ENCODE measurements at places on chromosomes 4 and X.

- DNase-seq: no peak
Measured at GRCh38 chrX:12825801-12826200, 34.6 kb downstream of the PRPS2 start.

DNA sequence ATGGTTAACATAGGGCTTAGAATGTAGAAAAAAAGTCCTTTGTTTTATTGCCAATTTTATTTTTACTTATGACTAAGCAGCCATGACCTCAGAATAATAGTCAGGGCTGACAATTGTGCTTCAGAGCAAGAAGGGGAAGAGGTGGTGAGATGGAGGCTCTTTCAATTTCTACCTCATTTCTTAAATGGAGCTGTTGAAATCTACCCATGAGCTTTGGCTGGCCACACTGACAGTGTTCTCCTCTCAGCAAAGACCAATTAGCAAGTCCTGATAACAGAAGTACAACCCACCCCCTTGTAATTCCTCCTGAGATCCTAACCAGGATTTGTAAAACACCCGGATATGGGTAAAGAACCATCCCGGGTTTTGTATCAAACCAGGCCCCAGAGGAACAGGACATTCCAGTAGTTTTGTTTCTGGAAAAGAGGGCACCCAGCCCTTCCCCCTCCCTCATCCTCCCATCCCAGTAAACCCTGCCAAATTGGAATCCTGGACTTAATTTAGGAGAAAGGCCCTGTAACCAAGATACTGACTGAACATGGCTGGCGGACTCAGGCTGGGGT lies at the start of gene HEPH:
HEPH (plus strand) TSS at position 399 of the 563 bp plus-strand sequence. CDS start 6,324 bp downstream, outside the sequence.
- DNase-seq: no peak

DNA sequence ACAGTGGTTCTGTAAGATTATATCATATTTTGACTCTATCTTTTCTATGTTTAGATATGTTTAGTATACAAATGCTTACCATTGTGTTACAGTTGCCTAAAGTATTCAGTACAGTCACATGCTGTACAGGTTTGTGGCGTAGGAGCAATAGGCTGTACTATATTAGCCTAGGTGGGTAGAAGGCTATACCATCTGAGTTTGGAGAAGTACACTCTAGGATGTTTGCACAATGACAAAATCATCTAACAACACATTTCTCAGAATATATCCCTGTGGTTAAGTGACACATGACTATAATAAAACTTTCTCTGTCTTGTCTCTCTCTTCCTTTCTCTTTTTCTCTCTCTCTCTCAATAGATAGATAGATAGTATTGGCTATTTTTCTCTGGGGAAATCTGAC lies 1053.1 kb downstream of the STIM2 start:
- DNase-seq: no peak

DNA sequence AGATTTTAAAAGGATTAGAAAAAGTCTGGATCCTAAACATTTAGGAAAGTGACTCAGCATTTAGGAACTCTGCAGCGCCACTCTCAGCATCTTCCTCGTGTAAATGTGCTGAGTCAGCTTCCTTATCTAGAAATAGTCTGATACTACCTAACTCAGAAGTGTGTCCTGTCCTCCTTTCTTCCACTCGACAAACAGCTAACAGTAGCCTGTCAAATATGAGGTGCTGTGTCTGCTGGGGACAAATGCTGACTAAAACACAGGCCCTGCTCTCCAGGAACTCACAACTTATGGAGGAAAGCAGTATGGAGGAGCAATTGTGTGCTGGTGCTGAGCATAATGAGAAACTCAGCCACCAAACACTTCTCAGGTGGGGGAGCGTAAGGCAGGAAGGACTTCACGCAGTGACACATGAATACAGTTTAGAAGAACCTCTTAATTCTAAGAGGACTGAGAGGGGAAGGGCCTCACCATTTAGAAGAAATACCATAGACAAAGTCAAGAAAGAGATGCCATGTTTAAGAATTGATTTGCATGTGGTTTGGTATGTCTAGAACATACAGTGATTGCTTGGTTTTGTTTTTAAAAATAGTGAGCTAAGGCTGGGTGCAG lies 125.3 kb downstream of the SOWAHB start:
- DNase-seq: no peak
